ENCODE measurements at places on chromosomes 11 and 22.

- DNase-seq = no peak
Measured at GRCh38 chr11:38315151-38315550, 1717.1 kb upstream of the RAG2 start.

DNA sequence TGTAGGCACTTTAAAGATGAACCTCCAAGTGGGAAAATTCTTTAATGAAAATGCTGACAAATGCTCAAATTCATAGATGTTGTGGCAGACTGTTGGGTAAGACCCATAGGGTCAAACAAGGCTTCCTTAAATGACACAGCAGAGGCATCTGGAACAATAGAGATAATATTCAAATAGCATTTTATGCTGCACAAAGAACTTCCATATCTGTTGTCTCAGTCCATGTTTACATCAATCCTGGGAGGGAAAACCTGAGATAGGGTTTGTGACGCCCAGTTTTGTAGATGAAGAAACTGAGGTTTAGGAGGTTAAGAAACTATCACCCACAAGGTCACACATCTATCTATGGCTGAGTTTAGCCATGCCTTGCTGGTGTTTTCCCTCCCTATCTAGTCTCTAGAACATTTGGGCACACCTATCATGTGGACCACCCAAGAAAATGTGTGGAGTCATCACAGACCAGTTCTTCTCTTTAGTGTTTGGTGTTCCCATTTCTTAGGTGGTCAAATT, 106.4 kb downstream of the EHF start:
- DNase-seq = no peak

GRCh38 chr11:94283678-94284077, 20.7 kb upstream of the IZUMO1R start:
- DNase-seq = no peak

DNA sequence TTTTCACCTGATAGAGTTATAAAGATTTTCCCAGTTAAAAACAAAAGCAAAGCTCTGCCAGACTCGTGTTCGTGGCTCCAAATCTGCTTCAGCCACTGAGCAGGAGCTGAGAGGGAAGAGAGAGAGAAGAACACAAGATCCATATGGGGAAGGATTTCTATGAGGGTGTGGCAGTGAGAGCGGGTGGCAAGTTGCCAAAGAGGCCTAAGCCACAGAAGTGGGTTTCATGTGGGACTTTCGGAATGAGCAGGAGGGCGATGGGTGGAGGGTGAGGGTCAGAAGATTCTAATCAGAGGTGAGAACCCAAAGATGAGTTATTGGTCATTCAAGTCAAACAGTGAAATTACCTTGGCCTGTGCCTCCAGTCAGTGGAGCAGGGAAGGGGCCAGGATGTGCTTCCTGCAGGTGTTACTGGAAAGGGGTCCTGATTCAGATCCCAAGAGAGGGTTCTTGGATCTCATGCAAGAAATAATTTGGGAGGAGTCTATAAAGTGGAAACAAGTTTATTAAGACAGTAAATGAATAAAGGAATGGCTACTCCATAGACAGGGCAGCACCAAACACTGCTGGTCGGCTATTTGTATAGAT, 40.5 kb upstream of the TOP3B start:
- no peak for DNase-seq

GRCh38 chr11:126443120-126443519, 87.6 kb downstream of the ST3GAL4 start:
- no peak for DNase-seq

GRCh38 chr11:86287468-86287796, 14.6 kb upstream of the HIKESHI start:
- no peak for DNase-seq

- no peak for DNase-seq
Measured at GRCh38 chr11:64859542-64860414, 15.3 kb upstream of the CDC42BPG start.

- no peak for DNase-seq
Measured at GRCh38 chr22:37843741-37844089, 419 bp downstream of the ANKRD54 start.

DNA sequence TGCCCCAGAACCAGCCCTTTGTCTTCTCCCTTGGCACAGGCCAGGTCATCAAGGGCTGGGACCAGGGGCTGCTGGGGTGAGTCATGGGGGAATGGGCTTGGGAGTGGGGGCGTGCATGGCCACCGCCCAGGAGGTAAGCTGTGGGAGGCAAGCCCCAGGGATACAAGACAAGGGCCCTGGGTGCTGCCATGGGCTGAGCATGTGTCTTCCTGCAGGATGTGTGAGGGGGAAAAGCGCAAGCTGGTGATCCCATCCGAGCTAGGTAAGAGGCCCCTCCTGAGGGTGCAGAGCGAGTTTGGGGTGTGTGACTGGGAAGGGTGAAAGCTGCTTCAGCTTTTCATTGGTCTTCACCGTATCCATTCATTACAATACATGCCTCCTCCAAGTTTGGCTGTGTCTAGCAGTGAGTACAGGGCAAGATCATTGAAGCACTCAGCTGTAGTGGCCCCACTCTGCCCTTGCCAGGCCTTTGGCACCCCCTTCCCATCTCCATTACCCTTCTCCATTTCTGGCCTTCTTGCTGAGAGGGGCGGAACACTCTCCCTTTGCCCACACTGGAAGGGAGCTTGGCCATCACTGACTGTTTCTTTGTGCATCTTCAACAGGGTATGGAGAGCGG, 2.5 kb downstream of the FKBP2 start:
- DNase-seq = no peak

DNA sequence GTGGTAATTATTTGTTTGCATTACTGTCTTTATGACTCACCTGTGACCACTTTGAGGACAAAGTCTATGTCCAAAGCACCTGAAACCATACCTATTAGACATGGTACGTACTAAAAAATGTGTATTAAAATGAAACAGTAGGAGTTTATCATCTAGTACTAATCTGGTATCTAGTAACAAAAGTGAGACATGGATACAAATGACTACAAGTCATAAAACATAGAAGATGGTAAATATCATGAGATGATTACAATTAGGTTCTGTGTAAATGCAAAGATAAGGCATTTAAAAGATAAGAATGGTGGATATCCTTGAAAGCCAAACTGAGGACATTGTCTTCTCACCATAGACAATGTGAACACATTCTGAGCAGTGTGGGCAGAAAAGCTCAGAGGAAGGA, 113.5 kb upstream of the GUCY1A2 start:
- no peak for DNase-seq

DNA sequence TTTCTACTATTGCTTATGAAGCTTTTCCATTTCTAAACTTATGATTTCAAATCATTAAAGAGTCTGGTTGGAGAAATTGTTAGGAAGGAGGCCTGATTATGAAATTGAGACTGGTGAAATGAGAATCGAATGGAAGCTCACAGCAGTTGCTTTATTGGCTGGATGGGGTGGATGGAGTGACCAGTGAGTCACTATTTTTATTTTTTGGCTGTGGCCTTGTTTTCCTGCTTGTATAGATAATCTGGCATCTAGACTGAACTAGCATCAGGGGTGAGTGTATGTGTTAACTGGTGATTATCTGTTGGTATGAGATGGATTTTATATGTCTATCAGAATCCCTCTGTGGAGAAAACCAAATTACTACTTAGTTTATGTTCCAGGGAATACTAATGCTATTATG, 36.2 kb downstream of the UVRAG start:
- DNase-seq = no peak

GRCh38 chr11:8035200-8035855, 45.7 kb upstream of the TUB start:
- DNase-seq = no peak

GRCh38 chr11:9493492-9493891, 32.7 kb downstream of the ZNF143 start:
- DNase-seq = no peak

- no peak for DNase-seq
Measured at GRCh38 chr11:22340701-22341587, 2.8 kb downstream of the SLC17A6 start.

DNA sequence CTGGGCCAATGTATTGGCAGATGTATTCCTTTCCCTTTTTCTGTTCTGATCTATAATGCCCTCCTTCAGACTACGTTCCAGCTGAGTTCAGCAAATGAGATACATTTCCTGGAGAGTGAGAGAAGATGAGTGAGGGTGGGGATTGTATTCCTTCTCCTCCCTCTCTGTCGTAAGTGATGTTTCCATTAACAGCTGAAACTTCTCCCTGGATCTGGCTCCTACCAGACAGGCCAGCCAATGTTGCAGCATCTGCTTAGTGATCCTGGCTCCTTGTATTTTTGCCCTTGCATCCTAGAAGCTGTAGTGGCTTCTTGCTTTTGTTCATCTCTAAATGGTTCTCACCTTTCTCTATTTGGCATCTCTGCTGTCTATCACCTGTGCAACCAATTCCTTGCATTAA, 48.2 kb upstream of the MTMR2 start:
- DNase-seq = no peak

DNA sequence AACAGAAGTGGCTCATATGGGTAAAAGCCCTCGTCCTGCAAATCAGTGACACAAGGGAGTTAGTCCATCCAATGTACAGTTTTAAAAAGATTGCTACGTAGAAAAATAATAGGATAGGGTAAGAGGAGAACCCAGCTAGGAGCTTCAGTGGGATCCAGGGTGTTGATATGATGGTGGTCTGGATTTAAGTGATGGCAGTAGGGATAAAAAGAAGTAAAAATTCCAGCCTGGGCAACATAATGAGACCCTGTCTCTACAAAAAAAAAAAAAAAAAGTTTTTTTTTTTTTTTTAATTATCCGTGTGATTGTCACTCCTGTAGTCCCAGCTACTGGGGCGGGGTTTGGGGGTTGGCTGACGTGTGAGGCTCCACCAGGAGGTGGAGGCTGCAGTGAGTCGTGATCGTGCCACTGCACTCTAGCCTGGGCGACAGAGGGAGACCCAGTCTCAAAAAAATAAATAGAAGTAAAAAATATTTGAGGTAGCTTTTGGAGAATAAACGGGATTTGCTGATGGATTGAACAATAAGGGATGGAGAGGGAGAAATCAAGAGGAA, 7.0 kb upstream of the L3MBTL2 start:
- peak; percentile 23 for DNase-seq

DNA sequence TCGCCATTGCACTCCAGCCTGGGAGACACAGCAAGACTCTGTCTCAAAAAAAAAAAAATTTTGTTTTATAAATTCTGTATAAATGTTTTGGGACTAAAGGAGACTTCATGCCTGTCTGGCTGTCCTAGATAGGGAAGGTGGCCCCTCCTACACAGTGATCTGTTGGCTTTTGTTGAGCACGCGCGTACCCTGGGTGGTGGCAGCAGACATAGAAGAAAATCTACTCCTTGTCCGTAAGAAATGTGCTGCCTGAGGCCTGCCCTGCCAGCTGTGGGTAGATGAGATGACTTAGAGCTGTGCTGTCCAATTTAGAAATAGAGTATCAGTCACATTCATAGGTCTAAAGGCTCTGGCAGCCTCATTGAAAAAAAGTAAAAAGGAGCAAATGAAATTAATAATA, 37.0 kb downstream of the AP2A2 start:
- DNase-seq = no peak

DNA sequence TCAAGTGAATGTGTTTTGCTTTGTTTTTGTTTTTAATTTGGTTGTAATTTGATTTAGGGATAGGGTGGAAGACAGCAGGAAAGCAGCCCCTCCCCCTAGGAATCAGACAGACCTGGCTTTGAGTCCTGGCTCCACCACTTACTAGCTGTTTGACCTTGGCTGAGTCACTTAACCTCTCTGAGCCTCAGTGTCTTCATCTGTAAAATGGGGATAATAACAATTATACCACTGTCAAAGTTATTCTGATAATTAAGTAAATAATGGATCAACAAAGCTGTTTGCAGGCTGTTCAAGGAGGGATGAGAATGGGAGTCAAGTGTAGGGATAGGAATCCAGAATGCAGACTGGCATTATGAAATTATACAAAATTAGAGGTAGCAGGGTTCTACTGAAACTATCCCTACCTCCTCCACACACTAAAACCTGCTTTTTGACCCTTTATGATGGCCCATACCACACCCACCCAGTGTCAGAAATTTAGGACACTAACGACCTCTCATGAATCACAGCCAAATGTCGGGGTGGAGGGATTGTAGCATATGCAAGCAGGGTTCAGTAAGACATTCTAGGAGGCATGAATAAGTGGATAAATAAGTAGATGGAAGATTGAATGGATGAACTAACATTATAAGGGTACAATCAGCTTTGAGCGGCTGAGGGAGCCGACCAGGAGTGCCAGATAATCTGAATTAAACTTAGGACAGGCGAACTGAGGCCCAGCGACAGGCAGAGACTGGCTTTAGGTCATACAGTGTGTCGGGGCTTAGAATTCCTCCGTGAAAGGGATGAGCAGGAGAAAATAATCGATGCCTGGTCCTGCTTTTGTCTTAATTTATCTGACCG, 974 bp downstream of the ANAPC15 start:
- no peak for DNase-seq

GRCh38 chr22:38943201-38943600, 14.2 kb upstream of the APOBEC3A start:
- no peak for DNase-seq

GRCh38 chr11:3903207-3903896, 47.9 kb downstream of the STIM1 start:
- DNase-seq = no peak

- DNase-seq = no peak
Measured at GRCh38 chr22:47062126-47062525, 299.7 kb downstream of the TBC1D22A start.

DNA sequence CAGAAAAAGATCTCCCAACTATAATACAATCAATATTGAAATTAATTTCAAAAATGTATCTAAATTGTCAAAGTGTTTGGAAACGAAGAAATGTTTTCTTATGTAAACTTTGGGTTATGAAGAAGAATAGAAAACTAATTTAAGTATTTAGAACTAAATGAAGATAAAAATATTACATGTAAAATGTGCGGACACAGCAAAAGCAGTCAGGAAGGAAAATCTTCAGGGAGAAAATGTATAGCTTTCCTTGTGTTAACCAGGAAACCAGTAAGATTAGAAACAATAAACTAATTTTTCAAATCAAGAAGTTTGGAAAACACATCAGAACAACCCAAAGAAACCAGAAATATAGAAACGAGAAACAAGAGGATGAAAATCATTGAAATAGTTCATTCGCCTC, 466.5 kb downstream of the BRD1 start:
- no peak for DNase-seq

DNA sequence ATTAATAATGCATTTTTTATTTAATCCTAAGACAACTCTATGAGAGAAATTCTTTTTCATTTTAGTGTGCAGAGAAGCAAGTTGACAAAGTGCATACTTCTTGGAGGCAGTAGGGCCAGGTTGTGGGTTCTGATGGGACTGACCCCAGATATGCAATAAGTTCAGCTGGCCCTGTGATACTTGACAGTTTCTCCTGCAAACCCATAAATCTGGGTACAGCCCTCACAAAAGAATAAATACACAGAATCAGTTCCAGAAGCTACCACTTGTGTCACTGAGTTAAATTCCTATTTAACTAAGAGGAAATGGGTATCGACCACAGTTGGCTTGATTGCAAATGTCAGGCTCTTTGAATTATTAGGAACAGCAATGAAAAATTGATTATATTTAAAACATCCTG, 598.5 kb upstream of the API5 start:
- no peak for DNase-seq

GRCh38 chr22:20148414-20148813, 2.4 kb downstream of the CCDC188 start:
- no peak for DNase-seq

DNA sequence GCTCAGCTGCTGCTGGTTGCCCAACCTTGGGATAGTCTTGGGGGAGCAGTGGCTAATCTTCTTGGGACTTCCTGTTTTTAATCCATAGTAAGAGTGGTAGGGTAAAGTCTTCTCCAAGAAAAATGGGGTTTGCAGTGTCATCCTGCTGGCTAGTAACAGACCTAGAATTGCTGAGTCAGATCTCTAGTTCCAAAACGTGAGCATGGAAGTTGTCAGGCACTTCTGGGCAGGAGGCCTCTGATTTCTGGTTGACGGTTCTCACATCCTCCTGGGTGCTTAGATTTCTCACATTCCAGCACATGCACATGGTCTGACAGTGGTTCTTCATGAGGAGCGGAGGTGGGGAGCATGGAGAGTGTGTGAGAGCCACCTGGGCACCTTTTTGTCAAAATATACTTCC, 410.0 kb downstream of the OPCML start:
- DNase-seq = no peak
